ENCODE measurements at places on chromosomes 16 and 17.
A peak's percentile ranks its signal among the peaks of the same experiment; 100 is the strongest.

DNA sequence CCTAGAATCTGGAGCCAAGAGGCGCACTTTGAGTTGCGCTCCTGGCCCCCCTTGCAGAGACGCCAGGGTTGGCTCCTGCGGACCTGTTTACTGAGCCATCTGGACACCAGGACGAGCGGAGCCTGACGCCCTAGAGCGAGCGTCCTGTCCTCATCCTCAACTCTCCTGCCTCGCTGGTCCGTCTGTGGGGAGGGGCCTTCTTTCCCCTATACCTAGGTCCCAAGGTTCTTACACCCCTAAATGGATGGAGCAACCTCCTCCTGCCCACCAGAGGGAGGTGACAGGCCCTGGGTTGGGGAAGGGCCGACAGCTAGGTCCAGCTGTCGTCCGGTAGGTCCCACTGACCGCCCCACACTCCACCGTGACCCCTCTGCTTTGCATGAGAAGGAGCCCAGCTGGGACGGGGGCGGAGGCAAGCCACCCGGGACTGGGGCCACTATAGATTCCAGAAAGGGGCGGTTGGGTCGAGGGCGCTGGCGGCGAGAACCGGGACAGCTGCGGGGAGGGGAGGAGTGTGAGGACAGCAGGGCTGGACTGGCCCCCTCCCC lies 3.1 kb upstream of the LHX1 start:
- DNase-seq = no peak

DNA sequence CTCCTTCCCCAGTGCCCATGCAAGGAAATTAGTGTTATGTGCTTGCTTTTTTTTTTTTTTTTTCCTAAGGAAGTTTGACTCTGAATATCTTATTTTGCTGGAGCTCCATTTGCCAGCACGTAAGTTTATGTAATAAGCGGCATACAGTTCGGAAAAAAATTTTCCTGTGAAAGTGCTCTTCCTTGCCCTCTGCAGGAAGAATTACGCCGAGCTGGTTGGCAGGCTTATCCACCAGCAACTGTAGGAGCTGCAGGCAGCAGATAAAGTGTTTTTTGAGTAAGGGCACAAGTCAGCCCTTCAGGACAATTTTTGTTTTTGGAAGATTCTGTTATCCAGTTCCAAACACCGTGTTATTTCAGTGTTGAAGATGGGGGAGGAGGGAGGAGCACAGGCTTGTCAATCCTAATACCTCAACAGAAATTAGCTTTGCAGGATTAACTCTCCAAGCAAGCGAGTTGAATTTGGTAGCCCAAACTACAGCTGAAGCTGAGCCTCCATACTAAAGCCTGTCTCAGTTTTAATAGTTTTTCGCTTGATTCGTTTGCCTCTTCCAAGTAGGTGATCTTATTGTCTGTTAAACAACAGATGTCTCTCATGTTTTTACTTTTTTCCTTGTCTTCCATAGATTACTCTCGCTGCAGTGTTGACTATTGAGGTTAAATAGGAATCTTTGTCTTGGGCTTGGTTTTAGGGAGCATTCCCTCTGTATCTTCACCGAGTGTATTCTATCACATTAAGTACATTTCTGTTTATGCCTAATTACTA lies 1.1 kb downstream of the SPECC1 start:
- DNase-seq = peak; percentile 69

- DNase-seq = no peak
These were observed 11.8 kb downstream of the PIK3R6 start for GRCh38 chr17:8855477-8856204.

DNA sequence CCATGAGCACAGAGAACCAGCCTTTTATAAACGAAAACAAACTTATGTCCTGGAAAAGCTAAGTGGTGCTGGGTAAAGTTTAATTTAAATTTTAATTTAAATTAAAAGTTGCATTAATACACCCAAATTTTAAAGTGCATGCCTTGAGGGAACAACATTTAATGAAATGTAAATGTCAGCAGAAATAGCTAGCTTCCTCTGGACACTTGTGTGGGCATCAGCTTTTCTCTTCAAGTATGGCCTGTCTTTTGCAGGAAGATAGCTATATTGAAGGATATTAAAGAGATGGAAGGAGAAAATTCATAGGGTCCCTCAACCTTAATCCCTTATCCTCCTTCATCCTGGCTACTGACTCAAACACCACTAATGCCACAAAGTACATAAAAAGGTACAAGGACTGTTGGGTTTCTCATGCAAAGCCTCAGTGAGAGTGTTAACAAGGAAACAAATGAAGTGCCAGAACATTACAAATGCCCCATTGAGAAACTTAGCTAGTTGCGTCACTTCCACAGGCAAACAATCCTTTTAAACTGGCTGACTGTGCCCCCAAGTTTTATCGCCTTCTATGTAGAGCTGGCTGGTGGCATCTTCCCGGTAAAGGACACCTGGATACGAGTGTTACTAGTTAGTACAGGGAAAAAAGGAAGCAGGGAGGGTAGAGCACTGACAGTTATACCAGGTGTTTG lies 14.1 kb downstream of the PHF12 start:
- no peak for DNase-seq

GRCh38 chr16:12925026-12925800 lies 23.8 kb downstream of the SHISA9 start:
- DNase-seq = no peak
